Fibroblast of skin of scalp (primary cell): ENCODE measurements at places on chromosomes 4 and X.

- no peak for DNase-seq
Observed at GRCh38 chr4:104966349-104967033, 180.2 kb upstream of the TET2 start.

- no peak for DNase-seq
Observed at GRCh38 chrX:123271902-123272301, 87.8 kb downstream of the GRIA3 start.

GRCh38 chrX:123422875-123423274, 238.8 kb downstream of the GRIA3 start:
- DNase-seq, result peak; percentile 39

- DNase-seq, result no peak
Observed at GRCh38 chr4:86560447-86560846, 33.7 kb upstream of the PTPN13 start.

- no peak for DNase-seq
Observed at GRCh38 chr4:176755613-176756012, 37.1 kb downstream of the VEGFC start.

DNA sequence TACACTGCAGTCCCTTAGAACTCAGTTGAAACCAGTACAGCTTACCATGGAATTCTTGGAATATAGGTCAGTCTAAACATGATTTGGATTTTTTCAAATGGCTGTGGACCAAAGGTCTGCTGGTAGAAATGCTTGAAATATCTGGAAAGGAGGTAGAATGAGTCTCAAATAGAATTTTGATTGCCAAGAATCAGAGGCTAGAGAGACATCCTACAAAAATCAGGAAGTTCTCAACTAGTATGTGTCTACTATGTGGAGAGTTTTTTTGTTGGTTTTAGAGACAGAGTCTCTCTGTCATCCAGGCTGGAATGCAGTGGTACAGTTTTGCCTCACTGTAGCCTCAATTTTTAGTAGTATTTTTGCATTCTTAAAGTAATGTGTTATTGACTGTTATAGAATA, 53.6 kb downstream of the PAQR3 start:
- DNase-seq, result peak; percentile 71

- DNase-seq, result peak; percentile 46
Observed at GRCh38 chr4:168712316-168712890, 215.6 kb downstream of the PALLD start.

DNA sequence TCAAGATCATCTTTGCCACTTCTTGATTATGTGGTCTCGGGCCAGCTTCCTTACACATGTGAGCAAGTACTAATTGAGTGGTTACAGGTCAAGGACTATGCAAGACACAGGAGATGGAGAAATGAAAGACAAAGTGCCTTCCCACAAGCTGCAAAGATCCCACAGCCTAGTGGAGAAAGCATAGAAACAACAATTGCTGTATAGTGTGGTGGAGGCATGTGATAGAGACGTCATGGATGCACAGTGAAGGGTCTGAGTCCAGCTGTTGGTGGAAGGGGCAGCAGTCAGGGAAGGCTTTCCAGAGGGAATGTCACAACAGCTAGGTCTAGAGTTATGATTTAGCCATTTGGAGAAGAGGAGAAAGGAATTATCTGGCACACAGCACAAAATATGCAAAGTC, 210.6 kb downstream of the KDR start:
- no peak for DNase-seq

DNA sequence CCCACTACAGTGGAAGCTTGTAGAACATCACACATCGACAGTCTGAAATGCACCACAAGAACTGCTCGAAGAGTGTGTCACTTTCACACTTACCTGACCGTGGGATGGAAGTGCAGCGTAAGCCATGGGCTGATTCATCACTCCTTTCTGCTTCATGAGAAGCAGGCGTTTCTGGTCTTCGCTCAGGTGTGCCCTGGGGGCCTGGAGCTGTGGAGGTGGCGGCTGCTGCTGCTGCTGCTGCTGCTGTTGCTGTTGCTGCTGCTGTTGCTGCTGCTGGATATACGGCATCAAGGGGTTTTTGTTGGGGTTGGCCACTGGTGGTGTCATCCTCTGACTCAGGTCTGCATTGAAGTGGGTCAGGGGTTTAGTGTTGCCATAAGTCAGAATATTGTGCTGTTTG, 223.6 kb downstream of the MGST2 start:
- DNase-seq, result no peak

DNA sequence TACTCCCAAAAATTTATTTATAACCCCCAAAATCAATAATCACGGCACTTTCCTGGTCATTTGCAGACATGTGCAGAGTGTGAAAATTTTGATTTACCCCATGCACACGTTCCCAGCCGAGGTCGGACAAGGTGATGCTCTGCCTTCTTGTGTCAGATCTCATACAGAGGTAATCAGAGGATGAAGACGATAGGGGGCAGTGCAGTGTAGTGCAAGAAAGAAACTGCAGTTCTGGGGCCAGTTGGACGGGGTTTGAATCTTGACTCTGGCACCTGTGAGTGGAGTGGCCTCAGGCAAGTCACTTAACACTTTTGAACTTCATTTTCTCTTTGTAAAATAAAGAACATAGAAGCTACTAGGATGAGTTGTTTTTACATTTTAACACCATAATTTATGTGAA, 88.4 kb downstream of the FRMPD3 start:
- peak; percentile 52 for DNase-seq

DNA sequence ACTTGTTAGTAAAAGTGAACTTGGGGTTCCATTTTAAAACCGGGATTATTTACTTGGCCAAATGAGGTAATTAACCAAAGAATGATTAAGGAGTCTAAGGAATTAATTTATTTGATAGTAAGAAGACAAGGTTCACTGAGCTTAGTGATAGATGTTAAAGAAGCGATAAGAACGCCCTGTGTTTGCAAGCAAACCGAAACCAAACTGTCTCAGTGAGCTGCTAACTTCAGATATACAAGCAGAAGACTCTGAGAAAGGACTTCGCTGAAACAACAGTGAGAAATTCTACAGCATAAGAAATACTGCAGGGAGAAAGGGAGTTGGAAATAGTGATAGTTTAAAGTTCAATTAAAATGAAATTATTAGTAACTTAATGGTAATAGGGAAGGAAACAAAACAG, 37.6 kb upstream of the SHISA3 start:
- DNase-seq, result no peak

DNA sequence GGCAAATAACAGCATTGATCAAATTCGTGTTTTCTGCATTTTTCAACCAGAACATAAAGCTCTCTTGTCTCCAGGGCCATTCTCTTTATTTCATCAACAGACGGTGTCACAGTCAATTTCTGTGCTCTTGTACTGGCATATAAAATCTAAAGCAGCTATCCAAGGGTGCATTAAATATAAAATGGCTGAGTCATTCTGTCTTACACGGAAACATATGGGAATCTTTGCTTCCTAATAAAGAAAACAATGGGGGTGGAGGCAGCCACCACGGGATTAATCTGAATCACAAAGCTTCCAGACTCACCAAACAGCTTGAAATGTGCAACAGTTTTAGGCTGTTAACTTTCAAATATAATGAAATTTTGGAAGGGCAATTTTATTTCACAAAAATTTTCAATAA, 132.6 kb downstream of the IL15 start:
- peak; percentile 91 for DNase-seq

GRCh38 chr4:101171747-101172146, 175.6 kb downstream of the PPP3CA start:
- DNase-seq, result peak; percentile 69

DNA sequence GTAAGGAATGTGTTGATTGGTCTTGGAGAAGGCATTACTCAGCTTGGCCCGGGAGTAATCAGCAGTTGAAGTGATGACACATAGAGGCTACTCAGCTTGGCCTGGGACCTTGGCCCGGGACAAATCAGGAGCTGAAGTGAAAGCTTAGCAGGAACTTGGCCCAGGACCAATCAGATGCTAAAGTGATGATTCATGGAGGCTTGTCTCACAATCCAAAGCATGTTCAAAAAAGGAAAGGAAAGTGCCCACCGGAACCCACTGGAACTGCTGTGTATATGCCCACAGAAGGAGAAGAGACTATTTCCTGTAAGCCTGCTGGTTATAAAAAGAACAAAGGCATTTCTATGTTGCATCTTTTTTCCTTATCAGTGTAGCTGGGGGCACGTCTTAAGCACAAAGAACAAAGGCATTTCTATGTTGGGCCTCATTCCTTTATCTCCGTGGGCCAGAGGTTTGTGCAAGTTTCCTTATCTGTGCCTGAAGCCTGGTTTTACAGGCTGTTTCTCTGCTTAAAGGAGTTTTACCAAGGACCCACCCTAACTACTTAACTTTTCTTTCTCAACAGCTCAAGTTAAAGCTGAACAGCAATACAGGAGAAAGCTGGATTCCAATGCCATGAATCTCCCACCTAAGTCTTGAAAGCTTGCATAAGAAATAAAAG, 1176.7 kb downstream of the NLGN4X start:
- DNase-seq, result peak; percentile 83

DNA sequence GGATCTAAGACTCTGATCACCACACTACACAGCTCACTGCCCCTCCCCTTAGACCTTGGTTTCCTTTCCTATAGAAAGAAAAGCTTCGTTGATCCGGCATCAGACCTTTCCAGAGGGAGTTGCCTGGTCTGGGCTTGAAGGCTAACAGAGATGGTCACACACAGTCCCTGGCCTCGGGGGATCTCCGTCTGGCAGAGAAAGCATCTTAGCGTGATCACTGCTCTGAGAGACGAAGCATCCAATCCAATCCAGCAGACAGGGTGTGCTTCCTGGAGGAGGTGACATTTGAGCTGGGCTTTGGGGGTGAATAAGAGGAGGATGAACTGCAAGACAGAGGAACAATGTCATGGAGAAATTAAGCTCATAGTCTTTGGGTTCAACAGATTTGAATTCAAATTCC, 49.5 kb downstream of the HTRA3 start:
- DNase-seq, result no peak

- no peak for DNase-seq
Observed at GRCh38 chrX:93580634-93581033, 92.7 kb downstream of the NAP1L3 start.

GRCh38 chrX:38156838-38157237, 63.8 kb downstream of the SRPX start:
- no peak for DNase-seq

DNA sequence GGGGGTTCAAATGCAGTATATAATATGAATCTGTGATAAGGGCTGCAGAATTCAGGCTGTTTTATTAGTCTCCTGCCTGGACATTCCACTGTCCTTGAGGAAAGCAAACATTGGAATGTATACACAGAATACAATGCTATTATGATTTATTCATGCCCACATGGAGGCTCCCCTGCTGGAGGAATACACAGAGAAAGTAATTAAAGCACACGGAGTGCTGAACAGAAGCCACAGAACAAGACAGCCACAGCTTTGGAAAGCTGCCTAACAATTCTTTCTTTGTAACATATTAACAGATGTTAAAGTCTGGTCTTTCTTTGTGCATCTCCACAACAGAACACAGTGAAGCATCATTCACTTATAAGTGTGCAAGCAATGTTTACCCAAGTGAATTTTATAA, 155.8 kb downstream of the ARAP2 start:
- peak; percentile 29 for DNase-seq

DNA sequence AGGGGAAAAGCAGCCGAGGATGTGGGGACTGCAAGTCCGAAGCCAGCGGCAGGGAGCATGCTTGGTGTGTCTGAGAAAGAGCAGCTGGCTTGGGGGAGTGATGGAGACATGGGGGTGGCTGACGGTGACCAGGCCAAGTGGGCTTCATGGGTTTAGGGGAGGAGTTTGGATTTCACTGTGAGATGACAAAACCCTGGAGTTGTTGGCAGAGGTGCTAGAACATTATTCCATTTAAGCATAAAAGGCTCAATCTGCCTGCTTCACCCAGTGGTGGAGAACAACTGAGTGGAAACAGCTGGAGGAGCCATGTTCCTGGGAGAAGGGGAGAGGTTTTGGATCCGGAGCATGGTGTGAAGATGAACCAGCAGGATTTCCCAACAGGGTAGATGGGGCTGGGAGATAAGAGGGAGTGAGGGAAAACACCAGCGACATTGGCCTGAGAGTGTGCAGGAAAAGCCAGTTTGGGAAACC, 318.0 kb upstream of the TAPT1 start:
- DNase-seq, result no peak

- no peak for DNase-seq
Observed at GRCh38 chr4:42588909-42589308, 68.0 kb downstream of the ATP8A1 start.

GRCh38 chr4:40731792-40732245, 17.9 kb upstream of the NSUN7 start:
- DNase-seq, result no peak

GRCh38 chrX:97326456-97326855, 442.7 kb downstream of the RPA4 start:
- no peak for DNase-seq

DNA sequence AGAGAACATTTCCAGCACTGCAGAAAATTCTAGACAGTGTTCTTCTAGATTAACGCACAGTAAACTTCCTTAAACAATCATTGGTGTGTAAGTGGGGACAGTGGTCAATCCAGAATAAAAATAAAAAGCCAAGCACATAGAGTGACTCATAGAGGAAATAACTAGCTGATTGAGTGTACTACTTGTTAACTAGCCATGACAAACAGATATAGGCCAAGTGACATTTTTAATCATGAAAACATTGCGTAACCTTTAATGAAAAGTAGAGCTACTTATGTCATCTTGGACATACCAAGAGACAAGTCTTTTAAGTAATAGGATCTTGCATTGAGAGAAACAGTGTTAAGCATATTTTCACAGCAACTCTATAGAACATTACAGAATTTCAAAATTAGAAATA, 233.9 kb upstream of the MAB21L2 start:
- DNase-seq, result peak; percentile 52

DNA sequence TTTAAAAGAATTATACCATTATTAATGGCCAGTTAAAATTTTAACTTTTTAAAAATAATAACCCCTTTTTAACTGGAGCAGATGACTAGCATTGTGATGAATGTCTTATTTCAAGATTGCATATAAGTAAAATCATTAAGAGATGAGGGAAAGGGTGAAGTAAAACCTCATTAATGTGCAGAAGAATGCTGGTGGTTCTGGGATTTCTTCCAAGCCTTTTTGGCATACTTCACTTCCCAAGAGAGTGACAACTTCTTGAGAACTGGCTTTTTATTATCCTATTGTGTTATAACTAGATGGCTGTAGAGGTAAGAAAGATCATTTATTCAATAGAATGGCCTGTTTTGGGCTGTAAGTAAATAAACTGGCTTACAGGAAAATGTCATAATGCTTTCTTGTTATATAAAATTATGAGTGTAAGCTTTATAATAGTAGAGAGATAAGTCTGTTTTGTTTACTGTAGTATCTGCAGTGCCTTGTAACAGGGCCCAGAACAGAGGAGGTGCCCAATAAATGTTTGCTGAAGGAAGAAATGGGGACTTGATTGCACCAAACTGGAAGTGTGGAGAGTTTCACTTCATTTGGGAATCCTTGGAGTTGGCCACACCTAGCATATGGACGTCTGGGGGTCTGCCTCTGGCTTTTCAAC, 242.9 kb upstream of the PITX2 start:
- peak; percentile 95 for DNase-seq

GRCh38 chr4:90958256-90958895, 831.2 kb downstream of the CCSER1 start:
- peak; percentile 78 for DNase-seq
